ENCODE measurements at places on chromosomes 1 and 21.

- no peak for DNase-seq
Measured at GRCh38 chr1:31648641-31649357, 4.1 kb upstream of the PEF1 start.

DNA sequence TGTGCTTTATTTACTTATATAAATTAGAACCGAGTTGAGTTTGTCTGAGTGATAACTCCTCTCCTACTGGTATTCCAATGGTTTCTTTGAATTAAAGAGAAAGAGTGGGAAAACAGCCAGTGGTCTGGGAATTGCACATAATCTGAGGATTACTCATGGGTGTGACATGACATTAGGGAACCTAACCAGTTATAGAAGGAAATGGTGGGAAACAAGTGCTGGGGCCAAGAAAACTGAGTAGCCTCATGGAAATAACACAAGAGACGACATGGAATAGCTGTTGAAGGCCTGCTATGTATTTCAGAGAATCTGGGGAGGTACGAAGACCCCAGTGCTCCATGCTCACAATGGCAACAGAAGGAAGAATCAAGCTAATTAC is 41.8 kb upstream of the LRRC52 start:
- no peak for DNase-seq

DNA sequence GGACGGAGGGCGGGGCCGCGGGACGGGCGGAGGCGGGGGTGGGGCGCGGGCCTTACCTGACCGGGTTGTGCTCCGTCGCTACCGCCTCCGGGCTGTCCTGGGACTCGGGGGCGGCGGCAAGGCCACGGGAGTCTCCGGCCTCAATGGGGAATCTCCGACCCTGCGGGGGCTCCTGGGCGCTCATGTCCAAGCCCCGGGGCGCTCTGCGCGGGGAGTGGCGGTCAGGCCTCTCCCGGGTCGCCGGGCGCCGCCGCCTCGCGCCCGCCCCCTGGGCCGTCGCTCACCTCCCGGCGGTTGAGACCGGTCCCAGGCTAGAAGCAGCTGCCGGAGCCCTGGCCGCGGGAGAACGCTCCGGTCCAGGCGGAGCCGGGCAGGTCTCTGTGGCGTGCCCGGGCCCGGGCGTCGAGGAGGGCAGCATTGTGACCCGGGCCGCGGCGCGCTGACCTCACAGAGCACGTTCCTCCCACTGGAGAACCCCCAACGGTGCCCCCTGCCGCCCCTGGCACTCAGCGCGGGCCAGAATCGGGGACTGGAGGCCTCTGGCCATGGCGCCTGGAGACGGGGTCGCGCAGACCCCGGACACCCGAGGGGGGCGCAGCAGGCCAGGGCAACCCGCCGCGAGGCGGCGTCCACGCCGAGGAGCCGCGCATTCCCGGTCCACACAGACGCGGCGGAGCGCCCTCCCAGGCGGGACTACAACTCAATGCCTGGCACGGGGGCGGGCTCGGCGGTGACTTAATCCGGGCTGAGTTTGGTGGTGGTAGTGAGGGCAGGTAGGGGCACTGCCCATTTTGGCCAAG is 411 bp downstream of the FAM229A start:
- no peak for DNase-seq

DNA sequence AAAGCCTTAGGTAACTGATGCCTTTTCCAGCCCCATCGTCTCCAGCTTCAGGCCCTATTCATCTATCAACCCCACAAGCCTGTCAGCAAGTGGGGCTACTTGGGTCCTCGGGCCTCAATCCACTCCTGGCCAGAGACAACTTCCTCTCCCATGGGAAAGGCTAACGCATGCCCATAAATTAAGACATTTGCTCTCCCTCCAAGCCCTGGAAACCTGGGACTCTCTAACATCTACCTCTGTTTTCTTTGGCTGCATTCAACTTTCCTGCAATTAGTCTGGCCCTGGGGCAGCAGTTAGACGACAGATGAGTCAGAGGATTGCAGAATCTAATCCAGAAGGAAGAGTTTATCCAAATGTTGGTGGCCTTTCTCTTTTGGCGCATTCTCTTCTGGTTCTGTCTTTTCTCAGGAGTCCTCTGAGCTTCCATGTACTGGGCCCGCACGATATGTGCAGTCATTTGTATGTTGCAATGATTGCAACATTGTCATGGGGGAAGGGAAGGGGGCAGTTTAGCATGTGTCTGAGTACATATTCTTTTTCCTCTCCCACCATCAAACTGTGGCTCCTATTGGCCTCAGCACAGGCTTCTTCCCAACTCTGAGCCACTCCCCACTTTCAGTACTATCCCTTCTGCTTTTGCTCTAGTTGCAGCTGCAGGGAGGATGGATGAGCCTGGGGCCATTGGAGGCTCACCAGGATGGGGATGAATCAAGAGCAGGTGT is 54.4 kb downstream of the NAV1 start:
- DNase-seq, result no peak

GRCh38 chr1:193103759-193104501 is 1.3 kb downstream of the GLRX2 start:
- no peak for DNase-seq

DNA sequence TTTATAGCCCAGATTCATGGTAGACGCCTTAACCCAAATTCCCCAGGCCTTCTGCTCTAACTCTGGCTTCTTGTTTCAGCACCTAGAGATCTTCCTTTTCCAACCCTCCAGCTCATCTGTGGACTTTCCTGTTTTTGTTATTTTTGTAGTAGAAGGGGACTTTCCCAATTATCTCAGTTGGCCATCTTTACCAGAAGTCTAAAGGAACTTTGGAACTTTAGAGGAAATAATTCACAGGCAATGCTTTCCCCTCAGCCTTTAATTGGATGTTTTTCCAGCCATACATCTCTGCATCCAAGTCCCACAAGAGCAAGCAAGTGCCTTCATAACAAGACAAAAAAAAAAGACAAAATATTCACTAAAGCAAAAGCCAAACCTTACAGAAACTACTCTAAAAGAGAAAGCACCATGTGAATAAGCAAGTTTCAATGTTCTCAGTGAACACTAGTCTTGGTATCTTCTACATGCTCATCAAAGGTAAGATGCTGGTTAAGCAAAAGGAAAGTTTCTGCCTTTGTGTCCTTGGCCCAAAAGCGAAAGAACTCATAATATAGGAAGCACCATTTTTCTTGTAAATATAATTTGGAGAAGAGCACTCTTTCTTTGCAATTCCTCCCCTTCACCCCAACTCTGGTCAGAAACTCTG is 377.3 kb downstream of the SETD4 start:
- no peak for DNase-seq

DNA sequence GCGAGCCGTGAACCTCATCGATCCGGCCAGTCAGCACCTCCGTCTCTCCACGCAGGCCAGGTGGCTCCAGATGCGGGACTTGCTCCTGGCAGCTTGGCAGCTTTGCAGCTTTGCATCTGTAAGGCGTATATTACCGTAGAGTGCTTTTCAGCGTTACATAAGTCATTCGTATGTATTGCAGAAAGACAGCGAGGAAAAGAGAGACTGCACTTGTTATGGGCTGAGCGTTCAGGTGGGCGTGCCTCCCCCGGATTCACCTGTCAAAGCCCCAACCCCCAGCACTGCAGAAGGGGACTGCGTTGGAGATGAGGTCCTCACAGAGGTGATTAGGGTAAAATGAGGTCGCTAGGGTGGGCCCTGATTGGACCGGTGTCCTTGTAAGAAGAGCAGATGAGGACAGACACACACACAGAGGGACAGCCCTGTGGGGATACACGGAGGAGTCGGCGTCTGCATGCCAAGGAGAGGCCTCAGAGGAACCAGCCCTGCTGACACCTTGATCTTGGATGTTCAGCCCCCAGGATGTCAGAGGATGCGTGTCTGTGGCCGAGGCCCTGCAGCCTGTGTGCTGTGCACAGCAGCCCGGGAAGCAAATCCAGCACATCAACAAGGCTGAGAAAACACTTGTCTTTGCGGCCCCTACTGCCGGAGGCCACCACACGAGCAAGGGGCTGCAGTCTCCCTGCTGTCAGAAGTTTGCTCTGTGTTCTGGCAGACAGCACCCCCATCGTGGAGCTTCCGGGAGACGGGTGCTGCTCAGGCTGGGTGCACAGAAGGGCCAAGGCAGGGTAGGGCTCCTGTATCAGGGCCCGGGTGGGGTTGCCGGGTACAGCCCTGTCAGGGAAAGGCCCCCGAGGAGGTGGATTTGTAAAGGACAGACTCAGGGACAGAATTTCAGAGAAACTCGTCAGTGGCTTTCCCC is 10.9 kb upstream of the AGPAT3 start:
- DNase-seq, result no peak

GRCh38 chr1:83734420-83734819 is 264.5 kb downstream of the TTLL7 start:
- DNase-seq, result no peak

DNA sequence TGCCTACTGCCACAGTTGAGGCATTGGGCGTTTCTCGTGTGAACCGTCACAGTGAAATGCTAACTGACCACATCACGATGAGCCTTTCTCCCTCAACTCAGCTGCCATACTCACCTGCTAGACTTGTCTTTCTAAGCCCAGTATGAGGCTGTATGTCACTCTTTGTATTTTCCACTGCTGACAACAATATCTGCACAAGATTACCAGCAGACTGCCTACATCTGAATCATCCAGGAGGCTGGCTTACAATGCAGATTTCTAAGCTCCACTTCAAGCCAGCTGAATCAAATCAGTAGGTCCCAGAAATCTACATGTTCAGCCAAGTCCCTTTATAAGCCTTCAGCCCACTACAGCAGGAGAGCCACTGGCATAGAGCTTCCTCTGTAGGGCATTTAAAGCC is 355.0 kb upstream of the DUSP10 start:
- no peak for DNase-seq

DNA sequence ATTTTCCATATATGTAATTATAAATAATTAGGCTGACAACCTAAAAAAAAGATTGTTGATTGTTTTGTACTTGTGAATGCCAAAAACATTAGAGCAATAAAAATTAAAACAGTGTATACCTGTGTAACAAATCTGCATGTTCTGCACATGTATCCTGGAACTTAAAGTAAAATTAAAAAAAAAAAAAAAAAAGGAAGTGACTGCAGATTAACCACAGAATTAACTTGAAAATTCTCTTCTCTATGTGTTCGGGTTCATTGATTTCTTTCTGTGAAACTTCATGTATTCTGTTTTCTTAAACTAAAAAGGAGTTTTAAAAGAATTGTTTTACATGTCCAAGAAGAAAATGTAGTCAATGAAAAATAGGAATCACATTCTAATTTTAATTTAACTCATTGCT is 95.7 kb downstream of the FASLG start:
- no peak for DNase-seq

DNA sequence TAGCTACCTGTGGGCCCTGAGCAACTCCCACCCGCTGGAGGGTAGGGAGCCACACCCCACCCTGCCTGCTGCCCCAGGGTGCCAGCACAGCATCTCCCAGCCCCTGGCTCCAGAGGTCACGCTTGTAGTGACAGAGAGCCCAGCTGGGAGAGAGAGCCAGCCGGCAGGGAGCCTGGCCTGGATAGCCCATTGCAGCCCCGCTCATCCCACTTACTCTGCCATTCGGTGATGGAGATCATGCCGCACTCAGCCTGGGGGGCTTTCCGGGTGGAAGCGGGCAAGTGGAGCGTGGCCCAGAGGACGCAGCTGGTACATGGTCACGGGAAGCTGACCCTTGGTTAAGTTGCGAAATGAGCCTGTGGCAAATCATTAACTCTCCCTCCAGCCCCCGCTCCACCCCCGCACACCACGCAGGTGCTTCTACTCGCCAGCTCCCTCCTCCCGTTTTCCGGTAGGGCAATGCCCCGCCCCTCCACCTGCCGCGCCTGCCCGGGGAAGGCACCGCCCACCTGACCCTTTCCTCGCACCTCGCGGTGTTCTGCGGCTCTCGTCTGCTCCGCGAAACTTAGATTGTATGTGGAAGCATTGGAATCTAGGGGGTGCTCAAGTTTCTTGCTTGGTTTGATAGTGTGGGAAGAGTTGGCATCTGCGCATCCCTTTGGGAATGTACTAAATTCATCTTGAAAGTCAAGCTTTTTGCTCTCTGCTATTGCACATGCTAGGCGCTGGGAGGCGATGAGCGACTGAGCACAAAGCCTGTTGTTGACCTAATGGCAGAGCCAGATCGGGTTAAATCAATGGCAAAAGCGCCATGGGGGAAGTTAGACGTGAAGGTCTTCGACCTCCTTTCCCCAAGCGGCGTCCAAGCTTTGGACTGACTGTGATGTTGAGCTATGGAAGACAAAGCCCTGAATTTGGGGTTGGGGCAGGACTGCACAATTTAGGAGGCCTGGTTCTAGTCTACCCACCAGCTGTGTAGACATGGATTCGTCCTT is at the start of gene GOLT1A:
TSS of gene GOLT1A (minus strand) at position 321 of the 995 bp plus-strand sequence. CDS start at position 239, 82 bp downstream.
- no peak for DNase-seq

- DNase-seq, result no peak
Measured at GRCh38 chr1:116769994-116770393, 15.8 kb downstream of the CD2 start.

GRCh38 chr1:238346340-238346739 is 455.6 kb upstream of the ZP4 start:
- no peak for DNase-seq

GRCh38 chr1:2132222-2133038 is 62.1 kb downstream of the FAAP20 start:
- DNase-seq, result no peak

- no peak for DNase-seq
Measured at GRCh38 chr1:56534130-56534651, 45.2 kb downstream of the PLPP3 start.

DNA sequence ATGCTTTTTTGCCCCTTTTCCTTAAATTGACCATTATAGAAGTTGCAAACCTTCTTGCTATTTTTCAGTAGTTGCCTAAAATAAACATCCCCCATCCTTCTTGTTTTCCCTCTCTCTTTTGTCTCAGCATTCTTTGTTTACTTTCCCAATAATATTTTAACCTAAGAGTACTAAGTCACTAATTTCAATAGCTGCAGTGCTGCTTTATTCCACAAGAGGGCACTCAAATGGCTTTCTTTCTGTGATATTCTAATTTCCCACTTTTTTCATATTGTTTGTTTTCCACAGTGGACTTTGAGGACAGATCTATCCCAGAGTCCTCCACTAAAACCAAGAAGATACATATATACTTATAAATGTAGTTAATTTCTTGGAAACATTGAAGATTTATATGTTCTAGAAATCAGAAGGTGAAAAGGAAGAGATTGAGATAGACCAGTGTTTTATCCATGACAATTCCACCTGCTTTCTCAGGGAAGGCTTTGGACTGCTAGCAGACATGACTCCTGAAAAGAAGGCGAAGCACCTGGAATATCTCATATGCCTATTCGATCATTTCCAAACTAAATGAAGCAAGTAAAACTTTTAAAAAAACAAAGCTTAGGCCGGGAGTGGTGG is 104.8 kb upstream of the GRIK1 start:
- DNase-seq, result no peak

GRCh38 chr1:60636946-60637345 is 445.4 kb upstream of the NFIA start:
- DNase-seq, result no peak

GRCh38 chr1:26412180-26412840 is 1.7 kb downstream of the LIN28A start:
- DNase-seq, result no peak

GRCh38 chr1:207644166-207644851 is 624 bp upstream of the CR1L start:
- no peak for DNase-seq
